Prostate gland (tissue), 2 donors: ENCODE measurements at places on chromosomes 4 and X.

DNA sequence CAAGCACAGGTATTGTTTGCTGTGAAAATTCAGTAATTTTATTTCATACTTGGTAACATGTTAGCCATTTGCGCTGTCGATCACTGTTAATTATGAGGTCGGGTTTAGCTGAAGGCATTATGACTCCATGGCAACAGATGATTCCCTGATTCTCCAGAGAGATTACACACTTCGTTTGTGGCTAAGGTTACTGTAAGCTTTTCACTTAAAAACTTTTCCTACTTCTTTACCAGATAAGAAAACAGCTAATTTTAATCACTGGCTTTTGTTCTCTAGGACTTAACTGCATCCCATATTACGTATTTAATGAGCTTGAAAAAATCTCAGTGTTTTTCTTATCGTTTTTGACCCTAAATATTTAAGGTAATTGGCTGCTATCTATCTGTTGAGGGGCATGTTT lies 2.1 kb downstream of the GSTCD start:
- DNase-seq: no peak
- H3K27ac ChIP-seq: no peak overlapping the region
- no peaks in the 10 kb centered on the region for H3K27me3 ChIP-seq
- H3K4me3 ChIP-seq: no peak overlapping the region
- no peaks in the 10 kb centered on the region for H3K4me1 ChIP-seq

DNA sequence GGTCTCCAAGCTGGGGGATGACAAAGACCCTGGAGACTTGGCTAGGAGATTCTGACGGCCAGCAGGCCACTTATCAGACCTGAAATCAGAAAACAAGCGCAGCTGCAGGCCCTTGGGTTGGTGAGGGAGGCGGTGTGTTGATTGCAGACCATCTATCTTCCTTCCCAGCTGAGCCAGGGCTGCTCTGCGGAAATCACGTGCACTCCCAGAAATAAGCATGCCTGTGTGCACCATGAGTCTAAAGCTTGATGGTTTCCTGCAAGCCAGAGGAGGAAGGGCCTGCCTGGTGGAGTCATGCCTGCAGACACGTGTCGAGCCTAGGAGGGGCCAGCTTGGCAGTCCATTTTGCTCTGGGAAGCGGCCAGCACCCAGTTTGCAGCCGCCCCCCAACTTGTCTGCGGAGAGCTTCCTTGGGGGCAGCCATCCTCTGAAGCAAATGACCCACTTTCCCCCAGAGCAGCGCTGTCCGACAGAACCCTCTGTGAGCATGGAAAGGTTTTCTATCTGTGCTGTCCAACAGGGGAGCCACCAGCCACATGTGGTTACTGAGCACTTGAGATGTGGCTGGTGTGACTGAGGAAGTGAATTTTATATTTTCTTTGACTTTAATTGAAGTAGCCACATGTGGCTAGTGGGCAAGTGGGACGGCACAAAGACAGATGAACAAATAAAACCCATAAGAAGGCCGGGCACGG lies 175.7 kb upstream of the BCOR start:
- no peaks in the 10 kb centered on the region for H3K27me3 ChIP-seq
- DNase-seq: no peak
- no peaks in the 10 kb centered on the region for H3K4me1 ChIP-seq

- H3K27ac ChIP-seq: peak overlapping the region; percentile 95
- DNase-seq: no peak
Measured at GRCh38 chr4:39528061-39528465, 824 bp upstream of the UGDH start.

- no peaks in the 10 kb centered on the region for H3K36me3 ChIP-seq
- no peak overlapping the region for H3K27ac ChIP-seq
- no peaks in the 10 kb centered on the region for H3K4me1 ChIP-seq
- H3K27me3 ChIP-seq: no peaks in the 10 kb centered on the region
Measured at GRCh38 chrX:132088864-132089263, 39.0 kb downstream of the FRMD7 start.

DNA sequence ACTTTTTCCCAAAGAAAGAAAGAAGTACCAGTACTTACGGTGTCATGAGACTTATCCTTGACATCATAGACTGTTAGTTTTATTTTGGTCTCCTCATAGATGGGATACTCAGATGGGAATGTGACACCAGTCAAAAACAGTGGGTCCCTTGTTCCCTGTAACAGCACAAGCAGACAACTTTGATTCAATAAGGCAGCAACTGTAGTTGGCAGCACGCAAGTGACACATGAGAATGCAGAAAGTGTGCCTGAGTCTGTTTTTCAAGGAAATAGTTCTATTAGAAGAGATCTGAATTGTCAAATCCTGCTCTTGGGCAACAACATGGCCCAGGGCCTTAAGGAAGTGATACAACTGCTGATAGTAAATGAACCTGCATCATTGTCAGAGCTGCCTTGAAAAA lies 443.2 kb downstream of the INPP4B start:
- no peak overlapping the region for H3K27ac ChIP-seq
- no peaks in the 10 kb centered on the region for H3K27me3 ChIP-seq
- H3K4me1 ChIP-seq: no peaks in the 10 kb centered on the region
- no peak overlapping the region for H3K4me3 ChIP-seq
- DNase-seq: peak; percentile 10

DNA sequence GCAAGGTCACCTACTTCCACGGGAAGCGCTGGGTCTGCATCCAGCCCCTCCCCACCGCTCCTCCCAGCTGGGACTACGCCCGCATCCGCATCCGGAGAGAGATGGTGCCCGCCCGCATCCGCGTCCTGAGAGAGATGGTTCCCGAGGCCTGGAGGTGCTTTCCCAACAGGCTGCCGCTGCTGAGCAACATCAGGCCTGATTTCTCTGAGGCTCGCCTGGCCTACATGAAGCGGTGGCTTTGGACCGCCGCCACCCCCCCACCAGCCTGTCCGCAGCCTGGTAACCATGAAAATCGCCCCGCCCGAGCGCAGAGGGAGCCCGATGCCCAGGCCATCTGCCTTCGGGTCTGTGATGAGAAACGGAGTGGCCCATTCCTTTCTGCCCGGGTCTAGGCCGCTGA lies 18.1 kb downstream of the CLTRN start:
- no peak overlapping the region for H3K4me3 ChIP-seq
- H3K36me3 ChIP-seq: no peaks in the 10 kb centered on the region
- H3K27ac ChIP-seq: no peak overlapping the region
- DNase-seq: no peak
- H3K27me3 ChIP-seq: no peaks in the 10 kb centered on the region
- no peaks in the 10 kb centered on the region for H3K4me1 ChIP-seq

DNA sequence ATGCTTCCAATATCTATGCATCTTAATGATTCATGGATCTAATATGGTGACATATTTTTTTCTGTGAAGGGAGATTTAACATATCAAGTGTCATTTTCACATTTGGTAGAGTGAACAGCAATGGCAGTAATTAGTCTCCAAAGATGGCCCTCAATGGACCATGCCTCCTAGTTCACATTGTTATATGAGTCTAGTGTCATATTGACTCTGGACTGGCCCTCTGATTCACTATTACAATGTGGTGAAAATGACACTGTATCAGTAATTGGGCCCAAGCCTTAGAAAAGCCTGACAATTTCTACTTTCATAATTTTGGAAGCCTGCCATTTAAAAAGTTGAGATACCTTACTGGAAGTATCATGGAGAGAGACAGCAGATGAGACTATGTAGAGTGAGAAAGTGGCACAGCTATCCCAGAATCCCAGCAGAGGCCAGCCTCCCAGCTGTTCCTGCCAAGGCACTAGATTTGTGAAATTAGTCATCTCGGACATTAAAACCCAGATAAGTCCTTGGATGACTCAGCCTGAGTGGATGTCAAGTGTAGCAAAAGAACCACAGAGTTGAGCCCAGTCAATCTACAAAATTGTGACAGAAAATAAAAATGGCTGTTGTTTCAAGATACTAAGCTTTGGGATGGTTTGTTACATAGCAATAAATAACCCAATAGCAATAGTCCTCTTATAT lies 68.4 kb downstream of the ARHGEF38 start:
- no peaks in the 10 kb centered on the region for H3K36me3 ChIP-seq
- no peak overlapping the region for H3K27ac ChIP-seq
- no peak overlapping the region for H3K4me3 ChIP-seq

- H3K36me3 ChIP-seq: no peaks in the 10 kb centered on the region
- H3K27me3 ChIP-seq: no peaks in the 10 kb centered on the region
- no peak for DNase-seq
- no peaks in the 10 kb centered on the region for H3K4me1 ChIP-seq
- no peak overlapping the region for H3K27ac ChIP-seq
Measured at GRCh38 chr4:1354136-1354982, 7.4 kb downstream of the UVSSA start.

- H3K36me3 ChIP-seq: no peaks in the 10 kb centered on the region
- H3K4me1 ChIP-seq: no peaks in the 10 kb centered on the region
- peak; percentile 5 for DNase-seq
- no peak overlapping the region for H3K27ac ChIP-seq
Measured at GRCh38 chrX:116009861-116010710, 160.5 kb upstream of the AGTR2 start.

GRCh38 chr4:26207631-26208030 lies 113.2 kb upstream of the RBPJ start:
- no peaks in the 10 kb centered on the region for H3K36me3 ChIP-seq
- H3K4me1 ChIP-seq: no peaks in the 10 kb centered on the region
- no peak overlapping the region for H3K4me3 ChIP-seq

DNA sequence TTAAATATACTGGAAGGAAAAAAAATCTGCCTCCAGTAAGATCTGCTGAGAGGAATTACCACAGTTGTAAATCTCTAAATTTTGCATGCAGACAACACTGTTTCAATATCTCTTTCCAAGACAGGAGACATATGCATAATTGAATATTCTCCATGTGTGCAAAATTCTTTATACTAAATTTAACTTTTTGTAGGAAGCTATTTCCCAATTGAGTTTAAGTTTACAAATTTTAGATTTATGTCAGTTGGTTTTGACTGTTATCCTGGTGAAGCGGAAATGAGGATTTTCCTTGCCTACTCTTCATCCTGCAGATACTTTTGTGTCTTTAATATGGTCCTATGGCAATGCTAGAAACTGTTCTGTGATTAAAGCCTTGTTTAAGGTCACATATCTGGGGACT lies 1352.9 kb downstream of the FSTL5 start:
- H3K4me3 ChIP-seq: no peak overlapping the region
- H3K4me1 ChIP-seq: no peaks in the 10 kb centered on the region
- no peak overlapping the region for H3K27ac ChIP-seq
- DNase-seq: no peak
- H3K36me3 ChIP-seq: no peaks in the 10 kb centered on the region

DNA sequence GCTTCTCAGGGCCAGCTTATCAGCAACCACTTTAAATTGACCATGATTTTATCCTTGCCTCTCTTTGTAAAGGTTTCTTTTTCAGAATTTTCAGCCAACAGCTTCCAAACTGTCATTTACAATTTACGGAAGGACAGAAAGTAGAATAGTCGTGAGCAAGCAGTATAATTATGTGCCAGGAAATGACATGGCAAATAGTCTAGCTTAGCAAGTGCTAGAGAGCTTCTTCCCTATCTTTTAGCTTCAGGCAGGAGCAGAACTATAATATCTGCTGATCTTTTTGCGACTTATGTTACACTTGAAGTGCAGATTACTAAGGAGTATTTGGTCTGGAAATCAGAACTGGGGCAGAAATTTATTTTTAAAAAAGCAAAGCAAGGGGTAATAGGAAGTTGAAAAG lies 123.0 kb upstream of the AP1S2 start:
- H3K4me3 ChIP-seq: no peak overlapping the region
- H3K4me1 ChIP-seq: no peaks in the 10 kb centered on the region
- DNase-seq: no peak
- no peak overlapping the region for H3K27ac ChIP-seq
- H3K27me3 ChIP-seq: no peaks in the 10 kb centered on the region

DNA sequence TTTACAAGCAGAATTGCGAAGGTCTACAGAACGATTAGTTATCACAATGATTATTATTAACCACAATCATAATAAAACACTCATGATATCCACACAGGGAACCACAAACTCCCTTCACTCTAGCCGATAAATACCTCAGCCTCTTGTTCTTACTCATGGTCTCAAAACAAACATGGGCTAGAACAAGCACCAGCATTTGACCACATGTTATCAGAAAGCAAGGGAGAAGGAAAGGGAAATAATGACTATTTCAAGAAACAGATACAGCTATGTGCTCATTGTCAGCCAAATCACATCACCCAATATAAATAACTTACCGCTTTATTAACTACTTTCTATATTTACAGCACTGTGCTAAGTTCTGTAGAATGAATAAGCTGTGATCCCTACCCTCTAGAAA lies 663.2 kb upstream of the HTR2C start:
- H3K4me1 ChIP-seq: no peaks in the 10 kb centered on the region
- no peaks in the 10 kb centered on the region for H3K36me3 ChIP-seq
- H3K27me3 ChIP-seq: no peaks in the 10 kb centered on the region
- DNase-seq: no peak
- H3K4me3 ChIP-seq: no peak overlapping the region

- H3K4me3 ChIP-seq: no peak overlapping the region
- H3K4me1 ChIP-seq: no peaks in the 10 kb centered on the region
- H3K36me3 ChIP-seq: no peaks in the 10 kb centered on the region
Measured at GRCh38 chr4:26058537-26058936, 144.5 kb downstream of the SMIM20 start.

GRCh38 chr4:100517864-100518341 lies at the start of gene EMCN:
EMCN (minus strand) TSS chr4:100518022; CDS start chr4:100517914, 108 bp downstream.
- peak within 1 kb of the TSS; percentile 24 for H3K27ac ChIP-seq
- H3K27me3 ChIP-seq: no peaks in the 10 kb centered on the region
- H3K36me3 ChIP-seq: no peaks in the 10 kb centered on the region

GRCh38 chr4:53376900-53377299 lies 541 bp upstream of the FIP1L1 start:
- peaks cover 3% of the 10 kb centered on the region for H3K4me1 ChIP-seq
- peak overlapping the region; percentile 87 for H3K27ac ChIP-seq
- H3K27me3 ChIP-seq: no peaks in the 10 kb centered on the region
- no peak for DNase-seq

GRCh38 chr4:96342790-96343455 lies 503.0 kb downstream of the PDHA2 start:
- no peaks in the 10 kb centered on the region for H3K36me3 ChIP-seq
- H3K27me3 ChIP-seq: no peaks in the 10 kb centered on the region
- no peak overlapping the region for H3K27ac ChIP-seq
- no peak for DNase-seq
- no peaks in the 10 kb centered on the region for H3K4me1 ChIP-seq
- H3K4me3 ChIP-seq: no peak overlapping the region
